ENCODE measurements at places on chromosomes 7 and 10. TPM values are rescaled to one million over a fixed set of nuclear protein-coding genes. Genes with fewer than 3 reads are reported as not detected.

CPXM2 gene
- total RNA-seq = 19.2 TPM

C10orf95 gene
- not detected for total RNA-seq

FFAR4 gene
- 6.7 TPM for total RNA-seq

PALD1 gene
- total RNA-seq = 3.3 TPM

AIMP2 gene
- total RNA-seq = 42.6 TPM

TMEM176B gene
- 69.1 TPM for total RNA-seq

HMX3 gene
- not detected for total RNA-seq

STEAP2 gene
- 84.7 TPM for total RNA-seq

ALOX5 gene
- total RNA-seq = 40.6 TPM

SSMEM1 gene
- total RNA-seq = not detected

UPK3BL1 gene
- total RNA-seq = 32.0 TPM

BICC1 gene
- 14.8 TPM for total RNA-seq

STEAP1B gene
- total RNA-seq = not detected

MSMB gene
- not detected for total RNA-seq

GPC2 gene
- not detected for total RNA-seq

ZPBP gene
- not detected for total RNA-seq

PYROXD2 gene
- 9.6 TPM for total RNA-seq

DNA sequence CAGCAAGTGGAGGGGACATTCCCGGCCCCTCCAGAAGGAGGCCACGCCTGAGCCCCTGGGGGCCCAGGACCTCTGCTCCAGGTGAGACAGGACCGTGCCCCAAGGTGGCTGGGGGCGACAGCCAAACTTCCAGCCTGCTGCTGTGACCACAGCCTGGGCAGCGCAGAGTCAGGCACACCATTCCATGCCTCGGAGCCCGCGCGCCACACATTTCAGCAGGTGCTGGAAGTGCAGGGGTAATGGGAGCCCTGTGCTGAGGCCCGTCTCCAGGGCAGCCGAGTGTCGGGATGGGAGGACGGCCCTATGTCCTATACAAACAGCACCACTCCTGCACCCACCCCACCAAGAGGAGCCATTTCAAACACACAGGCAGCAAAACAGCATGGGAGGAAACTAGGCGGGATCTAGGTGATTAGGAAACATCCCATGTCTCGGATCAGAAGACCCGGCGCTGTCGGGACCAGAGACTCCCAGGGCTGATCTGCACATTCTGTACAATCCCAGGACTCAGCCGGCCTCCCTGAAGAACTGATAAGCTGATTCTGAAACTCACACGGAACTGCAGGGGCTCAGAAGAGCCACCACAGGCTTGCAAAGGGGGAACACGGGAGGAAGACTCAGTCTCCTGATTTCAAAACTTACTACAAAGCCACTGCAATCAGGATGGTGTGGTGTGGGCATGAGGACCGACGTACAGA lies 272.3 kb downstream of the ELFN1 start:
- DNase-seq = no peak

DNA sequence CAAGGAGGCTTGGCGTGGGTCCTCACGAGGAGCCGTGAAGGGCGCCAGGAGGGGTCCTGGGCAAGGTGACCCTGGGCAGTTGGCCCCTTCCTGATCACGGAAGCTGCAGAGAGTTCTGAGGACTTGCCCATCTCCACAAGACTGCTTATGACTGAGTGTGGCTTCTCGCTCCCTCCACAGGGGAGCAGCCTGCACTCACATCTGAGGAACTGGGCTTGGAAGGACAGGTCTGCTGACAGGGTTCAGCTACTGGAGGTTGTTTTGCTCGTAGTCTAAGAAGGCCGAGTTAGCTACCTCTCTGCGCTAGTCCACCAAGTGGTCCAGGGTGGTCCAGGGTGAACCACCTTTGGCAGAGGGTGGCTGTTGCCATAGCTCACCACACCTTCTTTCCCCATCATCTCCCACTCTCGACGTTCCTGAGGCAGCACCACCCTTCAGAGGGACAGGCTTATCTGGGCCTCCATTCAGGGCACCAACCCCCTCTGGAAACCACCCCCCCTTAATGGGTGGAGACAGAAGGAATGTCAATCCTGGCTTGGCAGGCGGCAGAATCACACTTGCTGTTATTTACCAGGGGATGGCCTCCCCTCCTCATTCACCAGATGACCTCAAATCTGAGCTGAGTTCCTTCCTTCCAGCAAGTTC lies 38.2 kb downstream of the FAM53B start:
- DNase-seq = no peak

- DNase-seq = no peak
These were observed 109.8 kb upstream of the FAM133B start for GRCh38 chr7:92699966-92700514.

- DNase-seq = no peak
These were observed 40.4 kb upstream of the TMEM229A start for GRCh38 chr7:124073310-124073645.

DNA sequence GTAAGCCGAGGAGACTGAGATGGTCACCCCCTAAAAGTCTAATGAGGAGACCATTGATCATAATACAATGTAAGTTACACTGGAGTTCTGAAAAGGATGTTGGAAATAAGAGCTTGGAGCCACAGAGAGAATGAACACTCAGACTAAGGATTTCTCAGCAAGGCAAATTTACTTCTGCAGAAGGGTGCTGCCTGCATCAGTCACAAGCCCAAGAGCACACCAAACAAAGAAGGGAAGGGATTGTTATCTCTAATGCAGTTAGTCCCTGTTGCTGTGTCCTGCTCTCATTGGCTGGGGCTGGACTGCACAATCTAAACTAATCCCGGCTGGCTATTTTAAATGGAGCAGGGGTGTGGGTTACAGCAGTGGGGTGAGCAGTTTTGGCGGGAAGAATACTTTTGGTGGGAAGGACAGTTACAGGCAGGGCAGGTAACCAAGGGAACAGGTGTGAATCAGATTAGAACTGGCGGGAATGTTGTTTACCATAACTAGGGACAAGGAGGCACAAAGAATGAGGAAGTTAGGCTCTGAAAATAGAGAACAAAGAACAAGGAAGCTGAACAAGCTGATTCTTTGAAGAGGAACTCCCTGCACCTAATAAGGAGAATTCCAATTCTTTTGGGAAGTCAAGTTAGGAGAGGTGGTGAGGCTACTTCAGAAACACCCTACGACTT lies 30.3 kb upstream of the TRIM24 start:
- no peak for DNase-seq

- DNase-seq = no peak
These were observed 156.4 kb downstream of the PHTF2 start for GRCh38 chr7:77954773-77955555.

DNA sequence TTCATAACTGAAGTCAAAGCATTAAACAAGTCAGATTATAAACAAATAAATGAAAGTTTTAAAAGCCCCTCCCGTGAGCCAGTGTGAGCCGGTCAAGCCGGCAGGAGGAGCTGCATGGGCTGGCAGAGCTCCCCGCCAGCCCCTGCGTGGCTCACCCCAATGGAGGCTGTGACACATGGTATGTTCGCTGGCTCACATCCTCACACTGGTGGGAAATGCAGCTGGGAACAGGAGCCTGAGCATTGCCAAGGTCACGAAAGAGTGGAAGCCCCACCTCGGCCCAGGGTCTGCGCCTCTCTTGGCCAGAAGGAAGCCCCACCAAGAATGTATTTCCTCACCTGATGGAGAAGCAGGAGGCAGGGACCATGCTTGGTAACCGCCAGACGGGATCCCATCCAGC lies 261.7 kb upstream of the TCERG1L start:
- no peak for DNase-seq

DNA sequence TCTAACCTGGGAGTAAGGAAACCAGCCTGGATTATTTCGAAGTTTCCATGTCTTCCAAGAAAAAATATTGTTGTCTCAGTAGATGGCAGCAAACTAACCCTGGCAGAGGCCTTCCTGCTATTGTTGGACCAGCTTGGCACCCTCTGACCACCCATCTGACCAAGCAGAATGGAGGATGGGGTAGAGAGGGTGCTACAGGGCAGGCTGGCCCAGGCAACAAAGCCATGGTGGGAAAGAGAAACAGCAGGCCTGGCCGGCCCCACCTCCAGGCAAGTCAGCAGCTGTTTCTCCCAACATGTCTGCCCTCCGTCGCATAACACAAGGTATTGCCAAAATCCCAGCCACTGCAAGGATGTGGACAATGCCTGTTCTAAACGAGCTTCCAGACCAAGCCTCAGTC lies 95.0 kb downstream of the FAM53B start:
- no peak for DNase-seq

GRCh38 chr7:29565224-29565630 lies 1.6 kb downstream of the PRR15 start:
- no peak for DNase-seq

- DNase-seq = no peak
These were observed 188.9 kb downstream of the LRMDA start for GRCh38 chr10:75620356-75620755.

DNA sequence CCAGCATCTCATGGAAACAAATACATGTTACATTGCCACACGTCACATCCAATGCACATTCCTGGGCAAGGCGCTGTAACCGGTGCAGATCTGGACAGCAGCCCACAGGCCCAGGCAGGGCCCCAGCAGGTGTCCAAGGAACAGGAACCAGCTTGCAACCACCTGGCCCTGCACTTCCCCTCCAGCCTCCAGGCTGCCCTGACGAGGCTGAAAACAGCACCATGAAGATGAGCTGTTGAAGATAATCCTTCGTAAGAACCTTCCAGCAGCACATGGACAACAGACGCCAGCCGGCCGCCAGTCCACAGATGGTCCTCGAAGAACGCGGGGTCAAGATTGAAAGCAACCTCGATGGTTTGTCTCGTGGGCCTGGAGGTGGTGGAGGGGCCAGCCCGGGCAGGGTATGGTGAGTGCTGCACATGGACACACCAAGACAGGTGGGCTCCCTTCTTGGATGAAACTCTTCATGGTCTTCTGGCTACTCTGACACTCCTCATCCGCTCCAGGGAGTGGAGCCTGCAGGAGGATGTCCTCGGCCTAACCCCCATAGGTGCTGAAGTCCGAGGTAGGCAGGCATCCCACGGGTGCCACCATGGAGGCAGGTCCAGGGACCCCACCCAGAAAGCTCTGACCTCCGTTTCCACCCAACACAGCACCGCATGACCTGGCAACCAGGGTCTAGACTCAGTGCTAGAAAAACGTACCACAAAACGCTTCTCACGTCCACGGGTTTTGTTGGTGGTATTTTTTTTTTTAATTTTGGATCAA lies 22.9 kb downstream of the PDGFA start:
- no peak for DNase-seq

- DNase-seq = no peak
These were observed 1.3 kb downstream of the KAZALD1 start for GRCh38 chr10:101063050-101063525.

DNA sequence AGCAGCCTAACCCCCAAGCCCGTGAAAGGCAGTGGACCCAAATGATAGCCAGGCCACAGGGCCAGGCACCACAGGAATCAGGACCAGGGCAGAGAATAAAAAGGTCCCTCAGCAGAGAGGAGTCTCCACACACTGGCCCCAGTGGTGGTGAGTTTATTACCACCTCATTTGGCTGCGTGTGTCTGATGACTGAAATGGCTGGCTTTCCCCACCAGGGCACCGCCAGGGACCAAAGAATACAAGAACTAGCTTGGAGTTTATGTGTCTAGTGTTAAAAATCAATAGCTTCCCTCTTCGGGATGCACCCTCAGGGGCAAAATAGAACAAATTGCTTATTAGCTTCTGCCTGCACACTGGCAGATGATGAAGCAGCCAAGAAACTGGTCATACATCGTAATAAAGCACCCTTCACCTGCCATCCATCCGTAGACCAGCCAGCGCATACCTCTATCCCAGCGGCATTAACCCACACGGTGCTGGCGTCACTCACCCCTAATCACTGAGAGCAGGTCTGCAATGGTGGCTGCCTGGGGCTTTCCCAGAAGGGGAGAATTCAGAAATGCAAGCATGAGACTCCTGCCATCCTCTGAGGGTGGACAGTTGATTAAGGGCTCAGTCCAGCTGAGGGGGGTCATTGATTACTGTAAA lies 223.7 kb upstream of the ZMIZ1 start:
- DNase-seq = no peak

DNA sequence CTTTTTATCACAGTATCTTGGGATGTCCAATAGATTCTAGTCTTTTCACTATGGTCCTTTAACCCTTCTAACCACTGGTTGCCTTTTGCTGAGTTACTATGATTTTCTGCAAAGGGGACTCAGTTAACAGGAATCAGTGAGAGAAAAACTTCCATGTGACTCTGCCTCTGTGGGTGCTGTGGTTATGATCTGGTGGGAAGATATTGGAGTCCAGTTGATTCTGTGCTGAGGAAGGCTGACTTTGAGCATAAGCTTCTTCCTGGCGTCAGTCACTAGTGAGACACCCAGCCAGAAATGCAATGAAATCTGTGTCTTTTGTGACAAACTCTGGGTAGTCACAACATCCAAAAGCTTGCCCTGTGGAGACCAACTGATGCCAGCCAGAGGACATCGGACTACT lies 648.0 kb downstream of the SUGCT start:
- no peak for DNase-seq

- DNase-seq = no peak
These were observed 473.5 kb upstream of the FOXK1 start for GRCh38 chr7:4208586-4208985.

- DNase-seq = no peak
These were observed 6.9 kb downstream of the BAZ1B start for GRCh38 chr7:73515178-73515577.

GRCh38 chr7:159046300-159046699 lies 98.4 kb downstream of the VIPR2 start:
- no peak for DNase-seq

- DNase-seq = no peak
These were observed 114.7 kb upstream of the FAM171A1 start for GRCh38 chr10:15485684-15486316.

- no peak for DNase-seq
These were observed 187.2 kb downstream of the PPP1R3A start for GRCh38 chr7:113731571-113731970.

GRCh38 chr10:83990126-83990525 lies 149.2 kb upstream of the GHITM start:
- DNase-seq = no peak

DNA sequence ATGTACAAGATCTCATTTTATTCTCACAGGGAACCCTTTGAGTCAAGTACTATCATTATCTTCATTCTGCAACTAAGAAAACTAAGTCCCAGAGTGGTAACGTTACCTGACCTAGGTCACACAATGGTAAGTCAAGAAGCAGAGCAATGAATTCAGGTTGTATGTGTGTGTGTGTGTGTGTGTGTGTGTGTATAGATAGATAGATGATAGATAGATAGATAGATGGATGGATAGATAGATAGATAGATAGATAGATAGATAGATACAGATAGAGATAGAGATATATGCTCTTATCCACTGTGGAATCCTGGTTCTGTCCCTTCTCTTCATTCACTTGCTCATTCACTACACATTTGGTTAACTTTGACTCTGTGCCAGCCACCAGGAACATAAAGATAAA lies 29.8 kb downstream of the ASAH2 start:
- DNase-seq = no peak
